Fibroblast of lung (primary cell): ENCODE measurements at places on chromosomes 6 and 20. TPM values are rescaled to one million over a fixed set of nuclear protein-coding genes. Genes with fewer than 3 reads are reported as not detected.

Gene PI16
- 0.09 and 0.67 TPM in 2 replicates for polyA plus RNA-seq

Gene NKAIN2
- polyA plus RNA-seq: not detected in 2 replicates

Gene CTNNBL1
- polyA plus RNA-seq: 31.3 and 39.1 TPM in 2 replicates

Gene TRIM10
- not detected in 2 replicates for polyA plus RNA-seq

GRCh38 chr6:16318538-16318937, 80.2 kb downstream of the GMPR start:
- peak; percentile 78 for DNase-seq

DNA sequence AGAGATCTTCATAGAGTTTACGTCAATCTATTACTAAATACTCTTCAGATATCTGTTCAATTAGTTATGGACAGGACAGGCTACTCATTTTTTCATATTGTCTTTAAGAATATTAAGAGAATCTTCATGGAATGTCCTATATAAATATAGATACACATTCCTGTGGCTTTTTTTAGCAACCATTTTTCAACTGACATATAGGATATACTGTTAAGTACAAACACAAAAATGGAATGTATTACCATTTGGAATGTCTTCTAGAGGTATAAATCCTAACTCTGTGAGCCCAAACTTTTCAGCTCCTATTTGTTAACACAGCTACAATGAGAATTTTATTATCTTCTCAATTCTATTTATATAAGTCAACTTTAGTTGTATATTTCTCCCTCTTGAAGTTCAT, 239.6 kb upstream of the DEFB112 start:
- DNase-seq: no peak

GRCh38 chr20:51140671-51141070, 117.8 kb upstream of the KCNG1 start:
- DNase-seq: no peak

DNA sequence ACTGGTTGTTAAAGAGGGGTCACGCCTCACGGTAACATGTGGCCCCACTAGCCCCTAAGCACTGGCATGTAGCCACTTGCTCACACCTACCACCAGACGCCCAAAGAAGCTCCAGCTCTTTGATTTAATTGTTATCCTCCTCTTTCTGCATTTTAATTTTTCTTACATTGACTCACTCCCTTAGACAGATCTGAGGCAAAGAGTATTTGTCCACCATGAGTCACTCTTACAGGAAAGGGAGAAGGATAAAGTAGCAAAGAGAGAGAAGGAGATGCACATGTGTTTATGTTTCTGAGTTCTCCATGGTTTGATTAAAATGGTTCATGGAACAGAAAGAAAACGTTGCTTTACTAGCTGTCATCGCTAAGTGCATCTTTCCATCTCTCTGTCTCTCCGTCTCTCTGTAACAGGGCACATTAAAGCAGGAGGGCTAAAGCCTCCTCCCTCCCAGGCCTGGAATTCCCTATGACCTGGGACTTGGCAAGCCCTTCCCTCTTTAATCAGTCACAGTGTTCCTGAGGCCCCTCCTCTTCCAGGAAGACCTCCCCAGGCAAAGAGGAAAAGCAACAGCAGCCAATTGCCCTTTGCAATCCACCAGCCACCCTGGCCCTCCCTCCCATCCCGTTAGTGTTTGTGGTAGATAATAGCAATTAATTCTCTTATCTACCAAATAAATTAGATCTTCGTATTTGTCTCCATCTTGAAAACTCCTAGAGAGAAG, 112.8 kb upstream of the TSHZ2 start:
- DNase-seq: peak; percentile 76

DNA sequence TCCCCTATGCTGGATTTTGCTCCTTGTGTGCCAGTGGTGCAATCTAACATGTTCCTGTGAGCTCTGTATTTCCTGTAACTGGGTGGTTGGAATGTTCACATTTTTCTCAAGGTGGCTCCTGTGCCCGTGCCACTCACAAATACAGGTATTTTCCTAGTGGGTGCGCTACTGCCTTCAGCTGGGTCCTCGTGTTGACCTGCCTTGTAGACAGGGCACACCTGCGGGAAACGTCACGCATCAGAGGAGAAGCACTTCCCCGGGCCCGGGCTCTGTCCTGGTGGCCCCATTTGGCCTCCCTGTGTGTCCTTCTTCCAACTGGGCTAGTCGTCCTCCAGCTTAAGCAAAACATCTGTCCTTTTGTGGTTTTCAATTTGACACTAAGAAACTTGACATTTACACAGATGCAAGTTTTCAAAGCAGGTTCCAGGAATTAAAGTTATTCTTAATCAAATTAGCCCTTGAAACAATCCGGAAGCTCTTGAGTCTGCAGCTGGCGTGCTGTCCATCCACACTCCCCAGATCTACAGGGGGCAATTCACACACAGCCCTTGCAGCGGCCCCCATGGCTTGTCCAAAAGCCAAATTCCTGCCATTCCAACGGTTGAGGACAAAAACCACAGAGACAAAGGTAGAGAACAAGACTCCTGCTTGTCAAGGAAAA, 275.1 kb downstream of the CDC5L start:
- DNase-seq: no peak

DNA sequence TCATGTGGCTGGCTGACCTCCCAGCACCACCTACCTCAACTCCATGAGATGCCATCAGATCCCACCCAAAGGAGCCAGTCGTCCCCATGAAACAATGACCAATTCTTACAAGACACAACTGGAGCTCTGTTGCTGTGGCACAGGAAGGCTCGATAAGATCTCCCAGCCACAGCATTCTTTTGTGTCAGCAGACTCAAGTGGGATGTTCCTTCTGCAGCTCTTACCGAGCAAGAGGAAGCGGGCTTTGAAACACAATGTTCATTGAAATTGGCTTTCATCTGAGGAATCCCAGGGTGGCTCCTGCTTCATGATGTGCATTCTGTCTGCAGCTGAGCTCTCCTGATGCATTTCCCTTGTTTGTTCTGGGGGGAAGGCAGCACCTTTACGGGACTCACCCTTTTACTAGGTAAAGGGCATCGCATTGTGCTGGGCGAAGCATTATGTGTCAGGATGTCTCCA, 222.0 kb upstream of the SGK1 start:
- no peak for DNase-seq

GRCh38 chr6:151160929-151161757, 78.6 kb upstream of the AKAP12 start:
- DNase-seq: no peak

GRCh38 chr20:10368702-10369041, 65.3 kb downstream of the MKKS start:
- no peak for DNase-seq

DNA sequence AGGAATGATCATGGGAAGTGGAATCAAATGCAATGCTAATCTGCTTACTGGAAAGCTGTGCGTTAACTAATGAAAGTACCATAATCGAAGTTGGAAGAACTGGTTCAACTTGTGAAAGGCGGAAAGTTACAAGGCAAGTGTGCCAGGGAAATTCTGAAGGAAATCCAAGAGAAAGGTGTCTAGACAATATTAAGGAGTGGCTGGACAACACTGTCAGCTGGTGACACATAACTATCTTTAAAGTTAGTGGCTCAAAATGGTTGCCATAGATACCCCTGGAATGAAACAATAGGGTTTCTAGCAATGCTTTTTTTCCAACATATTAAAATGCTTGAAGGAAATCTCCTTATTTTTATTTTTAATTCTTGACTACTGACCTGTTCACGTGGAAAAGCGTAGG, 90.4 kb downstream of the BMP2 start:
- no peak for DNase-seq

DNA sequence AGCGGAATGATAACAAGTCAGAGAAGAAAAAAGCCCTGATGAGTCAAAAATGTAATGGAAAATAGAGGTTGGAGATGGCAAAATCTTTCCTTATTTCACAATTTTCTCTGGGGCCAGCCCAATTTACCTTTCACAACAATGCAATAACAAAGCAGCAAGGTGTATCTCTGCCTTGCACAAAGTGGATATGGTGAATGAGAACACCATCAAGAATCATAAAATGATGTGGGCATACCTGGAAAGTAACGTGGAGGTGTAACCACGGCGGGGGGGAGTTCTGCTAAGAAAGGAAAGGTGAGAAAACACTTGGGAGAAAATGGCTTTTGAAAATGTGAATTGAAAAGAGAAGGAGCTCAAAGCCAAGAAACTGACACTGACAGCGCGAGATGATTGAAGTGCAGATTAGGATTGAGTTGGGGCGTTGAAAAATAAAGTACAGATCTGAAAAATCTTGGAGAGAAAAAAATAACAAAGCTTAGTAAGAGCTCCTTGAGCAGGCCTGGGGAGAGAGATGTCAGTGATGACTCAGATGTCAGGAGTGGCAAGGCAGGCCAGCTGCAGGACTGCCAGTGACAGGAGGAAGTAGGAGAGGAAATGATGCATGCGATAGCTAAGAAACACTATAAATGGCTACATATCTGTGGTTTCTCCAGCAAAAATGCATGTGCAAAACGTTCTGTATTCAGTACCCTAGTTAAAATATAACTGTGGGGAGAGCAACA, 26.2 kb downstream of the ARHGAP18 start:
- DNase-seq: peak; percentile 100

DNA sequence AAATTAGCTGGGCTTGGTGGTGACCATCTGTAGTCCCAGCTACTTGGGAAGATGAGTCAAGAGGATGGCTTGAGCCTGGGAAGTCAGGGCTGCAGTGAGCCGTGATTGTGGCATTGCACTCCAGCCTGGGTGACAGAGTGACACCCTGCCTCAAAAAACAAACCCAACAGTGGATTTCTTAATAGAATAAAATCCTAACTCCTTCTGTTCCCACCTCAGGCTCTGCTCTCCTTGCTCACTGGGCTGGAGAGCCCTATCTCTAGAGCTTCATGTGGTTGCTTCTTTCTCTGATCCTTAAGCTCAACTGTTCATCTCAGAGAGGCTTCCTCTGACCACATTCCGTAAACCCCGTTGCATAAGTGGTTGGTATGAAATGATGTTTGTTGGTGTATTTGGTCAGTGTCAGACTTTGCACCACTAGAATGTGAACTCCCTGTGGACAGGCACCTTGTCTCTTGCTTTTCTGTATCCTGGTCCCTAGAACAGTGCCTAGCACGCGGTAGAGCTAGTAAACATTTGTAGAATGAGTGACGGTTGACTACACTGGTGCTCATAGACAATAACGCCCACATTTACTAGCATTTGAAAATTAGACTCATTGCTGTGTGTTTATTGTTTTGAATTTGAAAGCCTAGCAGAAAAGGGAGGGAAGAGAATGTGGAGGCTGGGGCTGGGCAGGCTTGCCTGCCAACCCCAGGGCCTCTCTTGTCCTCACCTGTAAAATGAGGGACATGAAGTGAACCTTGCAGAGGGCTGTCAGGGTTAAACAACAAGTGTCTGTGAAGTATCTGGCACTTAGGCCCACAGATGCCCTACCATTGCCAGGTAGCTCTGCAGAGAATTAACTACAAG, 4.2 kb downstream of the MAPRE1 start:
- DNase-seq: peak; percentile 41

DNA sequence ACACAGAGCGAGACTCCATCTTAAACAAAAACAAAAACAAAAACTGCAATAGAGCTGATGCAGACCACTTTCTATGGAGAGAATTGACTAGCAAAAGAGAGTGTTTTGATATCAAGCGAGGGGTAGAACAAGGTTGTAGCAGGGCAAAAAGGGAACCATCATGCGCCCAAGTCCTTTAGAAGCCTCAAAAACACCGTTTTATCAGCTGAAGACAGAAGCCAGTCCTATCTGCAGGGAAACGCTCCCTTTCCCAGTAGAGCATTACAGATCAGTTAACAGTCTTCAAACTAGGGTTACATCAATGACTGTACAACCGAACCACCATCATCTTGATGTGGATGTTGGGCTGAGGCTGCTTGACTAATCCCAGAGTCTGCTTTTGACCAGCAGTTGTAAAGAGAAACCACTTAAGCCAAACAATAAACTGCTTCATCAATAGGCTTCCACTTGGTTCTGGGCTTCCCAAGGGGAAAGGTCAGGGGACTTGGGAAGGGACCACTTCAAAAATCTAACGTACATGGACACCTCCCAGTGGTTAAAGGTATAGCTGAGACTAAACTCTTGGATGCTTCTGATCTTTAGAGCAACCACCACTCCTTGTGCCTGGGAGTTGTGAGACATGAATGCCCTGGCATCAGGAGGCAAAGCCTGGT, 59.6 kb upstream of the SPDEF start:
- no peak for DNase-seq

DNA sequence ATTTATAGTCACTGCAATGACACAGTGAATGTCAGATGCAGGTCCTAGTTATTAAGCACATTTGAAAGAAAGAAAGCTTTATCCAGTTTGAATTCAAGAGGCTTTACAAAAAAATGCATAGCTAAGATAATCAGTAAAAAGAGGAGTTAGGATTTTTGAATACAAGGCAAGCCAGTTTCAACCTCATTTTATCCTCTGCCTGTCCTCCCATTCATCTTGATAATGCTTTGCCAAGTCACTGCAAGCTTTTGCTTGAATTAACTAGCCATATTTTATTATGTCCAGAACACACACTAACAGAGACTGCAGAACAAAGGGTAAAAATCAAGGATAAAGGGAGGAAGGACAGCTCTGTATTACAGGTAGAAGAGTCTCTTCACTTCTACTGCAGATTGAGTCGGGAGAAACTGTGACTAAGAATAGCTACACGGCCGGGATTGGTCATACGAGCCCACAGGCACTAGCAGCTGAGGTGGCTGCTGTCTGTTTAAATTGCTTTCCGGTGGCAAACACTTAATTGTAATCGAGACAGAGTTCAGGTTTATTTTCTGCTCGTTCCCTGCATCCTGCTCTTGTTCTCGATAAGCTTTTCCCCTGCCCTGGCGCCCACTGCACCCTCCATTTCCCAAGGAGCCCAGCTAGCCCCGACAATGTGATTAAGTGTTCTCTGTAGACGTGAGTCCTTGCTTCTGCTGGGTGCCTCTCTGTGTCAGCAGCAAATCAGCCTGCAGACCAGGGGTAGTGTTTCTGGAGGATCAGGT, 30.5 kb upstream of the AKAP12 start:
- peak; percentile 51 for DNase-seq

DNA sequence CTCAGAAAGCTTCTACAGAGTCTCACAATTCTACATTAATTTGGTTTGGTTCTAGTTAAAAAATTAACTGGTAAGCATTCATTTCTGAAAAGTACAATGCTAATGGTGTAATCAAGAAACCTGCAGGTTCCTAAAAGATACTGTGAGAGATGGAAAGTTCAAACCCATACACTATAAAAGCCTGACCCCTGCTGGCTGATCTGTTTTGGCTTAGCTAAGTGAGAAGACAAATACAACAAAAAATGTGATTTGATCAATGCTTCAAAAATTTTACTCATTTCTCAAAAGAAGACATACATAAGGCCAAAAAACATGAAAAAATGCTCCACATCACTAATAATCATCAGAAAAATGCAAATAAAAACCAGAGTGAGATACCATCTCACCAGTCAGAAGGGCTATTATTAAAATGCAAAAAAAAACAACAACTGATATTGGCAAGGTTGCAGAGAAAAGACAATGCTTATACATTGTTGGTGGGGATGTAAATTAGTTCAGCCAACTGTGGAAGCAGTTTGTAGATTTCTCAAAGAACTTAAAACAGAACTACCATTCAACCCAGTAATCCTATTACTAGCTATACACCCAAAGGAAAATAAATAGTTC, 102.8 kb downstream of the MOXD1 start:
- peak; percentile 35 for DNase-seq
